NCI-H2029 (cell line): ENCODE measurements at places on chromosomes 2 and 18.

DNA sequence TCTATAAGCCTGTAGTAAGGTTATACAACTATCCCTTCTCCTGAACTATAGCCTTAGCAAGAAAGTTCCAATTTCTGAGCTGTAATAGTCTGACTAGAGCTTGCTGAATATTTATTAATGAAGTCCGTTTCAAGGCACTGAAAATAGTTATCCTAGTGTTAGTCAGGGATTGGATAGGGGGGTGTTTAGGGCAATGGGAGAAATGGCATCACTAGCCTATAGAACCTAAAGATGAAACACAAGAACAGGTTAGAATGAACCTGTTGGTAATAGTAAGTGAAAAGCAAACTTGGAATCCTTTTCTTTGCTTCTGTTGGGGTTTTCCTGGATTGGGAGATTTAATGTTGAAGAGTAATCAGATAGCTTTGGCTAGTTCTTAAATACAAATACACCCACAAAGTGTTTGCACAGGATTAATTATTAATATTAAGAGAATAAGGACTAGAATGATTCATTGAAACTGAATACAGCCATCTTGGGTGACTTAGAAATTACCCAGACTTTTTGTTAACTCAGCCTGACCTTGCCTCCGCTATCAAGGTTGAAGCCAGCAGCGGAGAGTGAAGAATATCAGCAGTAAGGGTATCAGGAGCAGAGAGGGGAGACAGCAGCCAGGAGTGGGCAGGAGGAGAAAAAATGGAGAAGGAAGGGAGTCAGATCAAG is 14.4 kb downstream of the CCNT2 start:
- no peak for DNase-seq

GRCh38 chr2:161357097-161357496 is 48.9 kb downstream of the PSMD14 start:
- no peak for DNase-seq

GRCh38 chr2:44242904-44243303 is 32.4 kb upstream of the SLC3A1 start:
- no peak for DNase-seq

- DNase-seq, result no peak
Observed at GRCh38 chr2:47204691-47205090, 49.6 kb upstream of the STPG4 start.

DNA sequence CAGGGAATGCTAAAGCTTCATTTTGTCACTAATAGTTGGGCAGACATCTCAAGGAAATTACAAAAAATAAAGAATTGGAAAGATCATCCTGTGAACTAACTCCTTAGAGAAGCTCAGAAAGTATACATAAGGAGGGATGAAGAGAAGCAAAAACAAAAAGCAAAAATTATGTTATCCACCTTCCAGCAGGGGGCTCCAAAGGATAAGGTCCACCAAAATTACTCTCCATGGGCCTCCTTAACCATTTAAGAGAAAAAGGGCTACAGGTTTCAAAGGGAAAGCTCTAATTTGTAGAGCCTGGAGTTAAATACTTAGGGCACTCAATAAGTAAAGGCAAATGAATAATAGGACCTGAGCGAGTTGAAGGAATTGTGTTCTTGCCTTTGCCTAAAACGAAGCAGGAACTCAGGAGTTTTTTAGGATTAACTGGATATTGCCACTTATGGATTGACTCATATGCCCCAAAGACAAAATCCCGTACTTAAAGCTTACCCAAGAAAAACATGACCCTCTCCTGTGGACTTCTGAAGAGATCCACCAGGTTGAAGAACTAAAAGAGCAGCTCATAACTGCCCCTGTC is 1167.9 kb downstream of the DSC3 start:
- DNase-seq, result no peak

- no peak for DNase-seq
Observed at GRCh38 chr2:220356076-220356475, 728.6 kb downstream of the SLC4A3 start.

GRCh38 chr2:13877571-13877970 is 754.9 kb upstream of the LRATD1 start:
- DNase-seq, result no peak

DNA sequence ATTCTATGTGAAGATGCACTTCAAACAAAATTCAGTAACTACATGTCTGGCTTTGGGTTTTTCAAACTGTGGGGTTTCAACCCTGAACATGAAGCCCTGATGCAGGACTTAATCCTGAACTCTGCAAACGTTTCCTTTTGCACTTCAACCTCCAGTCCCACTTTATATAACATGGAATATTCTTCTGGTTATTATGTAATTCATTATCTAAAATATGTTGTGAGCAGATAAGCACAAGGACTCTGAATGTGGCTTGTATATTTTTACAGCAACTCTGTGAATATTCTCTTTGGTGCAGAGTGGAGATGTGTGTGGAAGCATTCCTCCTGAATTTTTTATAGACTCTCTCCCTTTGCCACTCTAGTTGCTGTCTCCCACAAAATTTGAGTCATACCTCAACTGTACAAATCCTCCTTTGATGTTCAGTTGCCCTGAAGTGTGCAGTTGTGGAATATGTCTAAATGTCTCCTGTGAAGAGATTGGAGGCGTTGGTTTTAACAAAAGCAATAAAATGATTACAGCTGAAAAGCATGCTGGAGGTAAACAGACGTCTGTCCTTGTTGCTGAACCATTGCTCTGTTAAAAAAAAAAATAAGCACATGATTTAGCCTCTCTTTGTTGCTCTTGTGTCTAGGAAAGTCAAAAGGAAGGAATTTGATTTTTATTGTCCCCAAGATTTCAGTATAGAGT is 205.1 kb upstream of the NRP2 start:
- DNase-seq, result no peak

GRCh38 chr2:161223139-161223732 is 63.0 kb downstream of the TANK start:
- DNase-seq, result peak; percentile 12

DNA sequence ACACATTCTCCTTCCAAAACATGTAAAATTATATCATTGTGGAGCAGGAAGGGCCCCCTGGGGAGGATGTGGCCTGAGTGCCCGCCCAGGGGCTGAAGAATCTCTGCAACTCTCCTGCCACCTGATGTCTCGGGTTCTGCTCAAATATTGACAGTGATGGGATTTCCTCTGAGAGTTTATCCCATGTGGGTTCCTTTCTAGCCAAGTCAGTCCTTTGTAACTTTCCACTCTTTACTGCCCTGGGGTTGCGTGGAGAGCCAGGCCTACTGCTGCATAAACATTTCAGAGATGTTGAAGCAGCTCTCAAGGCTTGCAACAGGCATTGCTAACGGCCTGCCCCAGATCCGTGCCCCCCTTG is 4.0 kb upstream of the RAB17 start:
- DNase-seq, result no peak

DNA sequence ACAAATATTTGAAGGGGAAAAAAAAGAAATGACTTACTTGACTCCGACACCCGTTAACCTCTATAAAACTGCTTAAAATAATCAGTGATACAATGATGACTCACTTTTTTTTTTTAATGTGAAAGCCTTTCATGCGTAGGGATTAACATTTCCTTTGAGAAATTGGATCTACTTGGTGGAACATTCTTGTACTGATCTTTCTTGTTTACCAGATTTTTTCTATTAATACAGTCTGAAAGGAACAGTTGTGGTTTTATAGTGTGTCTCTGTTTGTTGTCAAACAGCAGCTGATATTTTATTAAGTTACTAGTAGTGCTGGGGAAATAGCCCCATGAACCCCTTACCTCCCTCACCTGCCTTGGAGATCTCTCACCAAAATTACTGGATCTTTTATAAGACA is 40.2 kb upstream of the NEB start:
- DNase-seq, result no peak

- DNase-seq, result no peak
Observed at GRCh38 chr2:27522400-27522945, 25.8 kb downstream of the GCKR start.

GRCh38 chr2:159096901-159097300 is 128.5 kb downstream of the TANC1 start:
- no peak for DNase-seq

- no peak for DNase-seq
Observed at GRCh38 chr2:68774569-68775271, 40.1 kb downstream of the ARHGAP25 start.

- no peak for DNase-seq
Observed at GRCh38 chr2:234137400-234138014, 87.0 kb downstream of the SPP2 start.

DNA sequence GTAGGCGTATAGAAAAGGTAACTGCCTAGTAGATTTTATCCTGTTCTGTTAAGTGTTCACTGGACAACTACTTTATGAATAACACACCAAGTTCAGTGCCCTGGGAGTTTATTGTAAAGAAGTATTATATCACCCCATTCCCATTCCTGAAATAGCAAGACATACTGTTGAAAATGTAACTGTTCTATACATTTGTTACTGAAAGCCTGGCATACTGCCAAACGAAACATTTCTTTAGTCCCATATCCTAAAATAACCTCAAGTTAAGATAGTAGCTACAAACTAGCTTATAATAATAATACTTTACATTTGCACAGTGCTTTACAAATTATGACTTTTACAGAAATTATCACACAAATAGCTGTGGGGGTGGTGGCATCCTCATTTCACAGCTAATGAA is 25.1 kb downstream of the SPDYA start:
- DNase-seq, result no peak

DNA sequence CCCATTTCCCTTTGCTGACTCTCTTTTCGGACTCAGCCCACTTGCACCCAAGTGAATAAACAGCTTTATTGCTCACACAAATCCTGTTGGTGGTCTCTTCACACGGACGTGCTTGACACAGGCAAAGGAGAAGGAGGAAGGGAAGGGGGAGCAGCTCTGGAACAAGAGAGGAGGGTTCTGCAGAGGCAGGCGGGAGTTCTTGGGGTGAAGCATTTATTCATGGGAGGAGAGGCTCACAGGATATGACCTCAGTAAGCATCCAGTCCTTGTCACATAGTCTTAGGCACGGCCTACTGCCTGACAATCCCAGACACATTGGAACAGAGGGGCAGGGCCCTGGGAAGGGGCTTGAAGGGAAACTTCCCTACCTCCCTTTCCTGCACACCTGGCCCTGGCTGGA is 171.7 kb upstream of the HS6ST1 start:
- no peak for DNase-seq

DNA sequence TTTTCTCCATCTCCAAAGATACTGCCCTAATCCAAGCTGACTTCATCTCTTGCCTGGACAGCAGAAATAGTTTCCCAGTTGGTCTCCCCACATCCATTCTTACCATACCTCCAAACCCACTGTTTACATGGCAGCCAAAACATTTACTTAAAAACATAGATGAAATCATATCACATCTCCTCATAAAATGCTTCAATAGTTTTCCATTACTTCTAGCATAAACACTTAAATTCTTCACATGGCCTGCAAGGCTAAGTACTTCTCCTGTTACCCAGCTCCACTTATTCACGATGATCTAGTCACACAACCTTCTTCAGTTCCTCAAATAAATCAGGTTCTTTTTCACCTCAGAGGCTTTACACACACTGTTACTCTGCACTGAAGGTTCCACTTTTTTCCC is 185.8 kb upstream of the ACVR2A start:
- DNase-seq, result no peak

DNA sequence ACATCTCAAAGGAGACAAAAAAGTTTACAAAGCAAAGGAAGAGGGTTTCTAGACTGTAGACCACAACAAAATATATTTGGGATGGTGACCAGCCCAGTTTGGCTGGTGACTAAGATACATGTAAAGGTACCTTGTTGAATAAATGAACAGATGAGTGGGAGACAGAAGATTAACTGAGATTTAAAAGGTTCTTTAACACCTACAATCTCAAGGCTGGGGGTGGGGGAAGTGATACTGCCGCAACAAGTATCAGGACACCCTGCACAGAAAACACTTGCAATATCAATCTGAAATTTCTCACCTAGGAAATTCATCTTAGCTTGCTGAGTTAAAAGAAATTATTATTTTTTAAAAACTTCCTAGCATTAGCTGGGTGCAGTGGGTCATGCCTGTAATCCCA is 8.3 kb downstream of the RNF149 start:
- no peak for DNase-seq

DNA sequence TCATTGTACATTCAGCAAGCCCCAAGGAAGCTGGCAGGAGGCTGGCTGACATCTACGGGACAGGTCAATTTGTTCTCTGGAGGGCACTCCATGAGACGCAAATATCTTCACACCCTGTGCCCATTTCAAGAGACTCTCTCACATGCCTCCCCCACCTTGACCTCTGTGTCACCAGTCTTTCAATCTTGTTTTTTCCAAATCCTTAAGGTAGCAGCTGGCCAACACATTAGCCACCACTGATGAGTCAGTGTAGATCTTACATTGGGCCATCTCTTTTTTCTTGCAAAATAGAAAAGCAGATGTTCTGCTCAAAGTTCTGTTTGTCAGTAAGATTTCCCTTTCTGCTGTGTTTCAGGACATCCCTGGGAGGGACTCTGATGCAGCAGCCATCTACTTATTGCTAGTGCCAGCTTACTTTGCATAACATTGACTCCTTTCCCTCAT is 1.7 kb upstream of the DPP4 start:
- DNase-seq, result no peak

DNA sequence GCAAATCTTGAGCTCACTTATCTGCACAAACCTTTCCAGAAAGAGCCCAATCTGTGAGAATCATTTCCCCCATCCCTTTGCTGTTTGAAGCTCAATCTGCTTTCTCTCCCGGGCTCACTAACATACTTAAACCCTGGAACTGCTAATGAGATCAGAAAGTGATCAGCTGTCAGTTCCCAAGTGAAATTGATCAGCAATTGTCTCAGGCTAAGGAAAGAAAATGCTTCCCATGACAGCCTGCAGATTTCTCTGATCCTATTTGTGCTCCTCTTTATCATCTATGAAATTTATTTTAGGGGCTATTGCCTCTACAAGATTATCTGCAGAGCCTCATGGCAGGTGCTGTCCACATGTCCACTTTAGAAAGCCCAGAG is 239.0 kb upstream of the CXCR4 start:
- no peak for DNase-seq

- DNase-seq, result no peak
Observed at GRCh38 chr2:71675296-71675695, 221.9 kb downstream of the DYSF start.

GRCh38 chr18:61643884-61644647 is 248.7 kb downstream of the RNF152 start:
- no peak for DNase-seq

DNA sequence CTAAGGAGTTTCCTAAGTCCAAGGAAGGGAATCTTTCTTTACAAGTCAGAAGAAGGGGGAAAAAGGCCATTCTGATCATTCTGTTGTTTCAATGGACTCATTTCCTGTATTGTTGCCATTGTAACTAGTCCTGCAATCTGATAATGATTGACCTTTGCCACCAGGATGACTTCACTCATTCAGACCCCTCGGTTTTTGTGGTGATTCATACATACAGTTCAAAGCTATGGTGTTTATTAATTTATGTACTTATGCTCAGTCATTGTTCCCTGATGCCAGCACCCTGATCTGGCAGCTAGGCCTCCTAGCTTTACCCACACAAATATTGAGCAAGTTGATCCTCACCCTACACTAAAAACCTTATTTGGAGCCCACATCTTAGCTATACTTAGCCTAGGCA is 57.6 kb upstream of the ZNF519 start:
- no peak for DNase-seq

- peak; percentile 26 for DNase-seq
Observed at GRCh38 chr2:9001229-9001628, 2.3 kb downstream of the MBOAT2 start.
